A549 treated with dexamethasone at 1 μM for 4 hours (cell line): ENCODE measurements at places on chromosomes 1 and 21. TPM values are rescaled to one million over a fixed set of nuclear protein-coding genes. Genes with fewer than 3 reads are reported as not detected.

The OSCP1 gene
- 4.6 to 6.6 TPM (median 5.9 TPM) in 5 replicates for total RNA-seq

The TMEM79 gene
- 4.8 to 8.1 TPM (median 7.4 TPM) in 5 replicates for total RNA-seq

The FCN3 gene
- not detected in 5 replicates for total RNA-seq

The CHODL gene
- 0.03 TPM in 1 of 5 replicates, not detected in the others for total RNA-seq

The PGLYRP3 gene
- total RNA-seq: not detected in 5 replicates

The EPHB2 gene
- 26.7 to 43.4 TPM (median 38.6 TPM) in 5 replicates for total RNA-seq

The CACHD1 gene
- total RNA-seq: 1.3 to 1.6 TPM (median 1.5 TPM) in 5 replicates

The EPHA2 gene
- total RNA-seq: 81.6 to 130 TPM (median 125 TPM) in 5 replicates

The DNMT3L gene
- not detected in 5 replicates for total RNA-seq

The IRF6 gene
- 0.13 to 0.29 TPM (median 0.21 TPM) in 5 replicates for total RNA-seq

The KIRREL1 gene
- 17.4 to 26.2 TPM (median 25.0 TPM) in 5 replicates for total RNA-seq

The RGS16 gene
- total RNA-seq: 0.16 to 0.21 TPM (median 0.18 TPM) in 5 replicates

The KCNQ4 gene
- 0.21 to 0.35 TPM (median 0.25 TPM) in 5 replicates for total RNA-seq

The OR14K1 gene
- total RNA-seq: not detected in 5 replicates

The JAM2 gene
- total RNA-seq: 0.03 to 0.08 TPM (median 0.06 TPM) in 3 of 5 replicates, not detected in the others

The SPRR5 gene
- total RNA-seq: not detected in 5 replicates

The ITGB2 gene
- 0.56 to 0.94 TPM (median 0.76 TPM) in 5 replicates for total RNA-seq

The DTL gene
- 19.5 to 22.4 TPM (median 20.0 TPM) in 5 replicates for total RNA-seq

The CACNA1S gene
- 0.01 TPM in 1 of 5 replicates, not detected in the others for total RNA-seq

The ATF6 gene
- 14.1 to 18.3 TPM (median 16.3 TPM) in 5 replicates for total RNA-seq

The ZFP69B gene
- total RNA-seq: 1.4 to 2.2 TPM (median 2.1 TPM) in 5 replicates

The BMP8A gene
- 0.08 to 0.20 TPM (median 0.11 TPM) in 5 replicates for total RNA-seq

The UBL4B gene
- not detected in 5 replicates for total RNA-seq

The THEM5 gene
- not detected in 5 replicates for total RNA-seq

The HMCN1 gene
- 0.02 to 0.08 TPM (median 0.05 TPM) in 5 replicates for total RNA-seq

The ILF2 gene
- 274 to 302 TPM (median 282 TPM) in 5 replicates for total RNA-seq

The STYXL2 gene
- total RNA-seq: not detected in 5 replicates

The LRRC3 gene
- total RNA-seq: 1.7 to 2.5 TPM (median 2.4 TPM) in 5 replicates

The SNAP47 gene
- 25.6 to 29.5 TPM (median 27.3 TPM) in 5 replicates for total RNA-seq

The NR5A2 gene
- 2.2 to 4.3 TPM (median 3.9 TPM) in 5 replicates for total RNA-seq

The SYTL1 gene
- 0.10 to 0.73 TPM (median 0.45 TPM) in 5 replicates for total RNA-seq

The SELL gene
- 0.08 to 0.26 TPM (median 0.20 TPM) in 5 replicates for total RNA-seq
